Stromal cell of bone marrow (primary cell): ENCODE measurements at places on chromosomes 11 and 22.

DNA sequence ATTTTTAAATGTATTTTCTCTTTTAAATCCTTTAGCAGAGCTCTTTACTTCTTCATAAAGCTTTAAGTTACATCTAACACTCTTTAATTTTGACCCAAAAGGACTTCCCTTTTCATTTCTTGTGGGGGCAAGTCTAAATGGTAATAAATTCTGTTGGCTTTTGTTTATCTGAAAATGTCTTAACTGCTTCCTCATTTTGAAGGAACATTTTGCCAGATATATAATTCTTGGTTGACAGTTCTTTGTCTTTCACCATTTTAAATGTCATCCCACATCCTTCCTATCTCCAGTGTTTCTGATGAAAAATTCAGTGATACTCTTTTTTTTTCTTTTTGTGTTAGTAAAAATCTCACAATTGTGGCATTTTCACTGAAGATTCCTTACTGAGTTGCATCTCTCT, 44.7 kb upstream of the ZBTB44 start:
- no peak for DNase-seq

- DNase-seq: no peak
Observed at GRCh38 chr11:63614136-63614671, at the start of gene PLAAT3. Gene PLAAT3 (minus strand): TSS chr11:63614433. CDS start chr11:63614014, 419 bp downstream.

DNA sequence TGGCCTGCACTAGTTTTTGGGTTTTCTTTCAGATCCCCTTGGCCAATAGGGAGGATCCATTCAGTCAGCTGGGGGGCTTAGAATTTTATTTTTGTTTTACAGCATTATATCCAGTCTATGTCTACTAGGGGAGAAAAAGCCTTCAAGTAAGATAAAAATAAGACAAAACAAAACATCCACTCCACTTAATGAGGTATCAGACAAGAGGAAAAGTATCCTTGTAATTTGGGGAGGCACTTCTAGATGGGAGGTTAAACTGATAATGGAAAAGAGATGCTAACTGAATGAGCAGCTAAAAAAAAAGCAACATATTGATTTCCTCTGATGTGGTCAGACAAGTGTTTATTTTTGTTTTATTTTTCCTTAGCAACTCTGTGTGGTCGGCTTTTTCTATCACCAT, 278.0 kb upstream of the ANO3 start:
- DNase-seq: no peak

GRCh38 chr22:32233091-32233490, 22.1 kb downstream of the SLC5A4 start:
- DNase-seq: no peak

GRCh38 chr11:63505857-63506528, at the start of gene LGALS12:
Gene LGALS12 (plus strand): TSS chr11:63506084. CDS start chr11:63506459, 375 bp downstream.
- DNase-seq: no peak

- no peak for DNase-seq
Observed at GRCh38 chr11:19756675-19757475, 44.2 kb downstream of the NAV2 start.

- DNase-seq: no peak
Observed at GRCh38 chr22:49163960-49164690, 663.5 kb downstream of the BRD1 start.

- no peak for DNase-seq
Observed at GRCh38 chr11:44878711-44879110, 72.0 kb downstream of the TP53I11 start.

DNA sequence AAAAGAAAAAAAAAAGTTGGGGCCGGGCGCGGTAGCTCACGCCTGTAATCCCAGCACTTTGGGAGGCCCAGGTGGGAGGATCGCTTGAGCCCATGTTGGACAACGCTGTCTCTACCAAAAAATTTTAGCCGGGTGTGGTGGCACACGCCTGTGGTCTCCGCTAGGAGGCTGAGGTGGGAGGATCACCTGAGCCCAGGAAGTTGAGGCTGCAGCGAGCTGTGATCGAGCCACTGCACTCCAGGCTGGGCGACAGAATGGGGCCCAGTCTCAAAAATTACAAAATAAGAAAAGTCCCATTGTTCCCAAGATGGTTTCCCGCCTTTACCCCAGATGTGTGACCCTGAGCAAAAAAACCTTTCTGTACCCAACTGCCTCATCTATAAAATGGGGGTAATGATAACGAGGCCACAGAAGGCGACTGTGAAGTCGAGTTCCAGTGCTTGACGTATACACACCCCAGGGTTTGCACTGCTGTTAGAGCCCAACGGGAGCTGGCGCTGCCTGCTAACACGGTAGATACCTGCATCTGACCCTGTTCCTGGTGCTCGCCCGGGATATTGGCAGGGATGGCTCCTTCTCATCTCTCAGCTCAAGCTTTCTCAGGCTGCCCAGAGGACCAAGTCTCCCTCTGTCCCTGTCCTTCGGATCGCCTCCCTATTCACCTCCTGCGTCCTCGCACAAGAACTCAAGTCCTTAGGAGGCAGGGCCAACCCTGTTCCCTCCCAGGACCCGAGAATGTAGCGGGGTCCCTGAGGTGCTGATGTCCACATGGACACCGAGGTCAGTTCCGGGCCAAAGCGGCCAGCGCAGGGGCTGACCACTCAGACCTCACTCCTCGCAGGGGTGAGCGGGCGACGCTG, 1.1 kb upstream of the RPLP2 start:
- DNase-seq: no peak

GRCh38 chr22:25399649-25400151, 164.8 kb upstream of the GRK3 start:
- DNase-seq: no peak

DNA sequence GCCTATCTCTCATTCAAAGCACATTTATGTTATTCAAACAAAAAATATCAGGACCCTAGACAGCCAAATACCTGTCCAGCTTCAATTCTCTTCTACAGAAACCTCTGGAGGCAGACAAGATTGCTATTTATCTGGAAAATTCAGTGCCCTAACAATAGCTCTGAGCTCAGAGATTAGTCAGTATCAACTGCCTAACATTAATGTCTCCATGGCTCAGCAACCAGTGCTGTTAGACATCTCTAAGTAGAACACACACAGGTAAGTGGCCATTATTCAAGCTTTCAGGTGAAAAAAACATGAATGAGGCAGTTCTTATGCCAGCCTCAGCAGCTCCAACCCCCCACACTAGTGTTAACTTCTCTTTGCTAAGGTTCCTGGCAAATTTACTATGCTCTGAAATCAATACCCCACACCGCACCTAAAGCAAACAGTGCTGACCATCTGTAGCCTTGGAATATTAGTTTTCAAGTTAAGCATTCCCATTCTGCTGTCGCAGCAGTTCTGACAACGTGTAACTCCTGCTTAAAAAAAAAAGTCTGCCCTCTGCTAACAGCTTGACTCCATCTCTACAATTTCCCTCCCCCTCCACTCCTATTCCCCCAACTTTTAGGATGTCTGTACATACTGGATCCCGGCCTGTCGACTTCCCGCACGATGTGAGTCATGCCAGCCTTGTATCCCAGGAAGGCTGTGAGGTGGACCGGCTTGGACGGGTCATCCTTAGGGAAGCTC, 1.5 kb downstream of the RPL3 start:
- peak; percentile 39 for DNase-seq

DNA sequence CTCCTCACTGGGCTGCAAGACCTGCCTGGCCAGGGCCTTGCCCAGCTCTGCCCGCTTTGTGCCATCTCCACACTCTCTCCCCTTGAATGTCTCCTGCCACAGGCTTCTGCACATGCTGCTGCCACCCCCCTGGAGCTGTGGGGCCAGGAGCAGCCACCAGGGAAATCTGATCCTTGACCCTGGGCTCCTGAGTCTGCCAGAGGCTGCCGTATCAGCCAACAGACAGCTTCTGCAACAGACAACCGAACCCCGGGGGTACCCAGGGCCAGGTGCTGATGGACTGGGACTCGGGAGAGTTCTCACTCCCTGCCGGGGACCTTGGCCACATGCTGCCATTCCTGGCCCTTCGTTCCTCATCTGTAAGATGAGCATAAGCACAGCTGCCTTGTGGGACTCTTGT, 3.3 kb upstream of the PPARA start:
- no peak for DNase-seq

- DNase-seq: no peak
Observed at GRCh38 chr11:31825838-31826484, 14.8 kb upstream of the PAX6 start.
